GM06990 (cell line): ENCODE measurements at places on chromosomes 2 and 18.

DNA sequence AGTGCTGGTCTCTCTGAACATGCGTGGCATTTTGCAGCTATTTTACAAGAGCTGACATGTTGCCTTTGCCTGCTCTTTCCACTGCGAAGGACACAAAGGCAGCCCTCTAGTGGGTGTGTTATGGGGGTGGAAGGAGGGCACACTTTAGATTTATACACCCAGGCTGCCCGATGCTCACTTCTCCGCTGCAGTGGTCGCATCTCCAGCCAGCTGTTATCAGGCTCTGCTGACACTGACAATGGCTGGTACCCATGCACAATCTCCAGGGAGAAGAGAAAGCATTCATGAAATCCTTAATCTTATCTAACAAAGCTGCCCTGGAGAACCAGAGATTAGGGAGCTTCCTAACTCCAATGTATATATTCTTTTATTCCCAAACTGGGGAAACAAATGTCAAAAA, 113.5 kb downstream of the EPHA4 start:
- no peak for DNase-seq

DNA sequence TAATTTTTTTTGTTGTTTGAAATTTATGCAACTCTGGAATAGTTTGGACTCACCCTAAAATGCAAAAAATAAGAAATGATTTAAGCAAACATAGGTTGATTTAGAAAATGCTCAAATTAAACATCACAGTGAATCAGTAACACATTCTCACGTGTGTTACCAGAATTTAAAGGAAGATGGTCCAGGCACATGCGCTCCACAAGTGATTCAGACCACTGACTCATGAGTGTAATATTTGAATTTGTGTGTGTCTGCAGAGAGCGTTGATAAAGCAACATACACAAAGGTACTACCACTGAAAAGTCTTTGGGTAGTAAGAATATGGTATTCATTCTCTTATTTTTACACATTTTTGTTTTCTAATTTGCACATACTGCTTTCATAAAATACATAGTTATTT, 7.9 kb downstream of the SS18 start:
- DNase-seq: no peak

GRCh38 chr18:36811430-36811829, 17.4 kb downstream of the TPGS2 start:
- no peak for DNase-seq

- no peak for DNase-seq
Measured at GRCh38 chr2:12334412-12334966, 382.2 kb upstream of the TRIB2 start.

DNA sequence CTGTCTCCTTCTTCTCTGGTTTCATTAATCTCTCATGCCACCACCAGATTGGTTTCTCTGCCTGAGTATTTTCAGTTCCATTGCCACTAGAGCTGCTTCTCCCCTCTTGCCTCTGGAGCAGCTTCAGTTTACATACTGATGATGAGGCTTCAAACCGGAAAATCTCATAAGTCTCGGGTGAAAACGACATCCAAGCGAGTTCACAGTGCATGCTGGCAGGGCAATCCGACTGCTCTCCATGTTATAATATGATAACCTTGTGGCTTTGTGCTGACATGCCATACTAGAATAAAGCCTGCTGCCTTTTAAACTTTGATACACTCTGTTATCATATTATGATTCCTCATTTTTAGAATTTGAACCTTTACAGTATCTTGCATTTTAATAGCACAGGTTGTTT, 153.5 kb downstream of the PRPF40A start:
- no peak for DNase-seq
